SW 1271 (cell line): ENCODE measurements at places on chromosomes 7 and 10.

GRCh38 chr10:33055625-33056024 lies 97.6 kb upstream of the ITGB1 start:
- DNase-seq = no peak

- no peak for DNase-seq
Measured at GRCh38 chr7:26691406-26691805, 173.0 kb downstream of the SKAP2 start.

DNA sequence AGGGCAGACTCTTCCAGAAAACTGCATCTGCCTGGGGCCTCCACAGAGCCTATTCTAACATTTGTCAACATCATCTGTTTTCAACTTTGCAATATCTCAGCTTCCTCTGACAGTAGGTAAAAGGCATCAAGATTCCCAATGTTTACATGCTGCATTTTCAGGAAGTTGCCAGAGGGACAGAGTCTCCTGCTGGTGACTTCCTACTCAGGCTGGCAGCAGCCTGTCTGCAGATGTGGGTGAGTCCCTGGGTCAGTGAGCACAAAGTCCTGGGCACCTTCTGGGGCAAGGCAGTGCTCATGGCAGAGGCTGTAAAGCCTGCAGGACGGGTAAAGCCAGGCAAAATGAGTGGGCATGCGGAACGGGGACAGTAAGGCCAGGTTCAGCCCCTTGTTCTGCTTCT lies 69.4 kb downstream of the EBF3 start:
- DNase-seq = no peak

DNA sequence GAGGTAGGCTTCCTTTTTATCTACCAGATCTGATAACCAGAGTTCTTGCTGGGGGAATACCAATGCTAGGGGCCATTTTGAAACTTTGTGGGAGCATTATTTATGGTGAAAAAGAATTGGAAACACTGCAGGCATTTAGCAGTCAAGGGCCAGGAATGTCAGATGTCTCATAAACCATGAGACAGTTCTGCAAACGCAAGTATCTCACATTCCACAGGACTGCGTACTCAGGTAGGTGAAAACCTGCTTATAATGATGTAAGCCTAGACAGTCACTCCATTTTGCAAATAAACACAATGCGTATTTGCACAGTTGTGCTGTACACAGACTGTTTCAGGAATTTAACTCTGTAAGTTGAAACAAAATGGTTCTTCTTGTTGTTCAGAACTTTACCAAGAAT lies 33.9 kb downstream of the ECHDC3 start:
- no peak for DNase-seq

DNA sequence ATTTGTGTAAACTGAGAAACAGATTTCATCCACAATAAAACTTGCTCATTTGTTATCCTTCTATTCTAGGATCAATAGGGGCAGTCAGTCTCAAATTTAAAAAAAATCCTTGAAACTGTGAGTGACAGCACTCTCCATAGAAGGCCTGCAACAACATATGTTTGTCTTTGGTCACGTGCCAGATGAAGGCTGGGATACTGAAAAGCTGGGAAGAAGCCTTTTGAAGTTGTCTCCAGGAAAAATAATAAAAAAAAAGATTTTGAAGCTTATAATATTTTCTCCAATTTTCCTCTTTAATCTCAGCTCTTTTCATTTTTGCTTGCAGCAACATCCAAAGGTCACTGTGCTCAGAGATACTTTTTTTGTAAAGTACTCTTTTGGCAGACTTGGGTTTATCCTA lies 128.6 kb upstream of the SLC26A5 start:
- DNase-seq = no peak

DNA sequence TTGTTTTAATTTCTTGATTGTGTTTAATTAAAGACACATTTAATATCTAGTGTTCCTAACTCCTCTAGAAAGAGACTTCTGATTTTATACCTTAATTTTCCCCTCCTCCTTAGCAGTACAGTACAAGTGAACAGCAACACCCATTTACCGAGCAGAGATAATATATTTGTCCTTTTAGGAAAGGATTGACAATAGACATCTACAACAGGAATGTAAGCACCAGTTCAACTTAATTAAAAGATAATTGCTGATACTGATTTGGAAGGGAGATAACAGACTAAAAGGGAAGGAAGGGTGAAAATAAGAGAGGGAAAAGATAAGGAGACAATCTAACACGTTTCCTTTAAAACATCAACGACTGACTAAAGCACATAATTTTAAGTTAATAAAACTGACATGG lies 119.3 kb downstream of the SRPK2 start:
- peak; percentile 59 for DNase-seq

DNA sequence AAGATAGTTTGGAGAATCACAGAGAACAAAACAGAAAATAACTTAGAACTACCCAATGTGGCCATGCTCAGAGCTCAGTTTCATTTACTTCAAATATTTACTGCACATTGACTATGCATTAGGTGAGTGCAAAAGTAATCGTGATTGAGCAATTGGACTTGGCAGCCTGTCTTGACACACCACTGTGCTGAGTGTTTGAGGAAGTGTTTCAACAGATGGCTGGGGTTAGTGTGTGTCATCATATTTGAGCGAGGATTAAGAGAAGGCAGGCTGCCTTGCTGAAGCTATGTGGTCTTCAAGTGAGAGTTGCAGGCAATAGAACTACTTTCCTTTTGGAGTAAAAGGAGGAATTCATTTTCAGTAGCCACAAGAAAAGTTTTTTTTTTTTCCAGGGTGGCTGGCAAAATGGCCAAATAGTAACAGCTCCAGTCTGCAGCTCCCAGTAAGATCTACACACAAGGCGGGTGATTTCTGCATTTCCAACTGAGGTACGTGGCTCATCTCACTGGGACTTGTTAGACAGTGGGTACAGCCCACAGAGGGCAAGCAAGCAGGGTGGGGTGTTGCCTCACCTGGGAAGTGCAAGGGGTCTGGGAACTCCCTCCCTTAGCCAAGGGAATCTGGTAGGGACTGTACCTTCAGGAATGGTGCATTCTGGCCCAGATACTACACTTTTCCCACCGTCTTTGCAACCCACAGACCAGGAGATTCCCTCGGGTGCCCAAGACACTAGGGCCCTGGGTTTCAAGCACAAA lies 37.6 kb downstream of the AKR1C4 start:
- no peak for DNase-seq

- DNase-seq = no peak
Measured at GRCh38 chr7:41994036-41994745, 242.8 kb downstream of the GLI3 start.

- DNase-seq = peak; percentile 46
Measured at GRCh38 chr7:94655848-94656657, at the start of gene SGCE. Gene SGCE, minus strand, starts transcription at chr7:94656133. Its CDS starts 35 bp downstream, at chr7:94656098.

- no peak for DNase-seq
Measured at GRCh38 chr7:37205451-37205850, 243.2 kb downstream of the ELMO1 start.

GRCh38 chr10:42635098-42635497 lies 3.3 kb downstream of the ZNF33B start:
- DNase-seq = no peak

GRCh38 chr10:30873411-30873810 lies 158.3 kb downstream of the ZNF438 start:
- DNase-seq = no peak

DNA sequence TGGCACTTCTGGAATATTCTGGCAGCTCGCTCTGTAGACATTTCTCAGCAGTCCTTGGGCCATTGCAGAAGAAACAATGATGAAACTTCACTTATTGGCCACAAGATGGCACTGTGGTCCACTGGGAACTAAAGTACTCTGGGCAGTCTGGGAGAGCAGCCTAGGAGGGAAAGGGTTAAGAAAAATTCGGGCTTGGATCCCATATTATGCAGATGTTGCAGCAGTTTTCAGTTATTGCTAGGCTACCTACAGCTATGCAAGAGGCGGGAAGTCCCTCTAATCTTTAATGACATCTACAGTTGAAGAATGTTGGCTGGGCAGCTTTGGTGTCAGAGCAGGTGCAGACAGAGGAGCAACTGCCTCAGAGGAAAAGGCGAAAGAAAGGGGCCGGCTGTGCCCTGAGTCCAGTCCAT lies 201.7 kb upstream of the PRSS58 start:
- DNase-seq = no peak

DNA sequence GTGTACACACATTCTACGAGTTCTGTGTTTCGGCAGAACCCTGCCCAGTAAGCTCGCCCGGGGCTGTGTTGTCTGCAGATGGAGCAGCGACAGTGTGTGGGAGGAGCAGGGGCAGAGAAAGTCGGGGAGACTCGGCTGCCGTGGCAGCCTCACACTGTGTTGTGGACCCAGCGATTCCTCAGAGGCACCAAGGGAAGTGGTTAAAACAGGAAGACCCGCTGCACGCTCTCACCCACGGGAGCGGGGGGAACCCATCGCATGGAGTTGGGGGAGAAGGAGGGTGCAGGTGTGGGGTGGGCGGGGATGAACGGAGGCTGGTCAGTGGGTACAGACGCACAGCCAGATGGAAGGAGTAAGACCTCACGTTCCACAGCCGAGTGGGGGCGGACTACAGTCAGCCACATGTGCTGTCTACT lies 250.2 kb downstream of the ELFN1 start:
- DNase-seq = no peak

DNA sequence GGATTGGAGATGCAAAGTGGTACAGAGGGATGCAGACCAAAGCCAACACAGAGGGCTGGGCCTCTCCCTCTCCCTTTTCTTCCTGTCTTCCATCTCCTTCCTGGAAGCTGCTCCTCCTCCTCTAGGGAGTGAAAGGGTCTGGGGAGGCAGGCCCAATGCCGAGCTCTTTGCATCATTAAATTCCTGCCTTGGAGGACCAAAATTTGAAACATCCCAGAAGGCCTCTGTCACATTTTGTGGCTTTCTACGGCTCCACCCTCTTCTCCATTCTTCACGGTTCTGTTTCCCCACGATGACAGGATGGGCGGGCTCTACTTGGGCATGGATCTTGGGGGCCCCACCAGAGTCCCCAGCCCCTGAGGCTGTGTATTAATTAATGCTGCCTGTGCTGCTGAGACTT lies 76.4 kb downstream of the NEURL1 start:
- DNase-seq = no peak

- DNase-seq = no peak
Measured at GRCh38 chr7:96344236-96344635, 22.3 kb upstream of the SLC25A13 start.

DNA sequence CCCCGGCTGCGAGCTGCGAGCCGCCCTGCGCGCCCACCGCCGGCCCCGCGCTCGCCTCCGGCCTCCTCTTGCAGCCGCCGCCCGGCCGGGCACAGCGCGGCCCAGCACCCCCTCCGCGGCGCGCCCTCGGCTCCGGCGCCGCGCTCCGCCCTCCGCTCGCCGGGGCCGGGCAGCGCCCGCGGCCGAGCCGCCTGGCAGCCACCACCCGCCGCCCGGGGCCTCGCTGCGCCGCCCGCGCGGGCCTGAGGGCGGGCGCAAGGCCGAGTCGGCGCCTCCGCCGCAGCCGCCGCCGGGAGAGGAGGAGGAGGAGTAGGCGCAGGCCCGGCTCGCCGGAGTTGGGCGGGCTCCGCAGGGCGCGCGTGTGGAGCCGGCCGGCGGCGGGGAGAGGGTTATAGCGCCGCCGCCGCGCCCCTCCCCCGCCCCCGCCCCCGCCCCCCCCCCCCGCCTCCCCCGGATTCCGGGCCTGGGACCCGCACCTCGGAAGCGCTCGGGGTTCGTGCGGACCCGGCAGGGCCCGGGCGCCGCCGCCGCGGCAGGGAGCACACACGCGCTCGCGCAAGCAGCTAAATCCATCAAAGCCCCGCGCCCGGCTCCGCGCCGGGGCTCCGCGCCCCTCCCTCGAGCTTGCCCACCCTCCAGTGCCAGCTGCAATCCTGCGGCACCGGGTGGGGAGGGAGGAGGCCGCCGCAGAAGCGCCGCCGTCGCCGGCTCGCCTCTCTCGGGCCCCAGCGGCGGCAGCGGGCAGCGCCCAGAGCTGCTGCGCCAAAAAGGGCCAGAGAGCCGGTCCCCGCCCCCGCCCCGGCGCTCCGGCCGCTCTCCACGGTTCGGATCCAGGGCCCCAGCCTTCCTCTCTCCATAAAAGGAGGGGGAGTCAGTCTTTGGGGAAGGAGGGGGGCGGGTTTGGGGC lies at the start of gene PDGFA:
TSS of gene PDGFA (minus strand) at position 363 of the 907 bp plus-strand sequence. CDS start 845 bp downstream, outside the sequence.
- no peak for DNase-seq

- DNase-seq = no peak
Measured at GRCh38 chr10:33460505-33461294, 126.2 kb upstream of the NRP1 start.

- no peak for DNase-seq
Measured at GRCh38 chr7:44470135-44470479, 20.4 kb downstream of the NUDCD3 start.

- DNase-seq = no peak
Measured at GRCh38 chr7:140674356-140674800, 1.6 kb downstream of the ADCK2 start.
